Inflammatory macrophage treated with lipopolysaccharide for 4 hours (primary cell): ENCODE measurements at places on chromosomes 6 and 20.

DNA sequence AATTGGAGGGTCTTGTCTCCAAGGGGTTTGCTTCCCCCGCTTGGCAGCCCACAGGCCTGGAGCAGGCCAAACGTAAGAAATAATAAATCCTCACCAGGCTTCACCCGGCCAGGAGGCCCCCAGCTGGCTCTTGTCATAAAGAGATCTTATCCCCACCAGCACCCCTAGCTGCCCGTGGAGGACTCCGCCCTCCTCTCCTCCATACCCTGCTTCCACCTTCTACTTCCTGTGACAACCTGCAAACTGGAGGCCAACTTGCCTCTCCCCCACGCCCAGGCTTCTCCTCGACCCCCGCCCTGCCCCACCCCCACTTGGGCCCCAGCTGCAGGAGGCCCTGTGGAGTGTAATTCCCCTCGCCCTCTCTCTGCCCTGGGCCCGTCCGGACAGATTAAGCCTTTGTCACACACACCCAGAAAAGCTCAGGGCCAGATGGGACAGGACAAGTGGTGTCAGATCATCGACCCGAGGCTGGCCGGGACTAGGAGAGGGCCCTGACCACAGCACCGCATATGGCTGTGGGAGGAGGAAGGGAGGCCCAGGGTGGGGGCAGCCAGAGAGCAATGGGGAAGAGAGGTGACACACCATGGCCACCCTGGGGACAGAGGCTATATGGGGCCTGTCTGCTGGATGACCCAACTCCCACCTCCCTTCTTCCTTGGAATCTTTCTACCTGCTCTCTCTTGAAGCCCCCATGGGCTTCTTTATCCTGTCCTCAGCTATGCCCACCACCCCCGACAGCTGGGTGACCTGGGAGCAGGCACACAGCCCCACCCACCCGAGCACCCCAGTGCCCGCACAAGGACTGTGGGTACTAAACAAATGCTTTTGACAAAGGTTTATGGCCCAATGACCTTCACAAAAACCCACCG is 3.9 kb downstream of the NOL4L start:
- peak; percentile 70 for DNase-seq

- no peak for DNase-seq
These were observed 39.4 kb downstream of the FOXP4 start for GRCh38 chr6:41585605-41586004.

GRCh38 chr6:127878115-127878514 is 22.7 kb downstream of the THEMIS start:
- no peak for DNase-seq

DNA sequence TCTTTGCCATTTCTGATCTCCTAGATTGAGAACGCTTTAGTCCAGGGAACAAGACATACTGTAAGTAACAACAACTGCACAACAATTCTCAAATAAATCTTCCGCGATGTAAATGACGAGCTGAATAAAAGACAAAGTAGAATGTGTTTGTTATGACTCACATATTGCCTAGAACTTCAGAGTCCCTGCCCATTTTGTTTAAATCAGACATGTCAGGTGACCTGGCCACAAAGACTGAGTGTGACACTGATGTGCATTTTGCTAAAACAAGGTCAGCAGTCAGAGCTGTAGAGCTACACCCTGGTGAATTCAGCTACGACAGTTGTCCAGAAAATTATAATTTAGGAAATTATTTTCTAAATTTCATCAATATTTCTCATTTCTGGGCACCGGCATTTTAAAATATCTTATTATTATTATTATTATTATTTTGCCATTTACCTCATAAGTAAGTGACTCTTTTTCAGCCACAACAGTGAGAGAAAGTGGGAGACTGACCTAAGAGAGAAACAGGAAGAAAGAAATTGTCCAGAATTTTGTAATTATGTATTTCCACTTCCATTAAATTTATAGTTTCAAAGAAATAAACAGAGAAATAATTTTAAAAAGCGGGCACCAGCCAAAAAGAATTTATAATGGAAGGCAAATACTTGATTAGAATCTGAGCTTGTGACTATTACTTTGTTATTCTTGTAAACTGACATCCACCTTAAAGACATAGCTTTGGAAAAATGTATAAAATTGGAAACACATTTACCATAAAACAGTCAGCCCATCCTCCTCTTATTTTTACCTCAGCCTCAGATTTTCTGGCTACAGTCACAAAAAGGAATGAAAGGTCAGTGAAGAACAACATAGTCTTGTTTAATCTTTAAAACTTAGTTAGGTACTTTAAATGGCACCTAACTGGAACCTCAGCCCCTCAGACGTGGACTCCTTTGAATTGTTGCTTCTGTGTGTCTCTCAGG is 157.0 kb upstream of the CITED2 start:
- peak; percentile 75 for DNase-seq

GRCh38 chr6:168374541-168375071 is 55.0 kb upstream of the DACT2 start:
- no peak for DNase-seq

DNA sequence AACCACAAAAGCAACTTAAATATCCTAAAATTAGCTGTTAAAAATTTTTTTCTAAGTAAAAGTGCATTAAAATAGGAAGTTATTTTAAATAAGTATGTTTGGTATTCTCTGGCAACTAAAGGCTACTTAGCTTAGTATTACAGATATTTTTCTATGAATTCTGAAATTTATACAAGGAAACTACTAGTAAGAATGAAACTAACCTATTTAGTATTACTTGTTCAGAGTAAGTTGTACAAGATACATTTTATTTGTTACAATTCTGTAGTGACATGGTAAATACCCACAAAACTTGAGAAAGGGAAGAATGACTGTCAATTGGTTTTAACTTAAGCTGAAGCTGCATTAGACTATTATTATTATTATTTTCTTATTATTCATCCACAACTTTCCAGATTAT is 6.5 kb downstream of the PHIP start:
- DNase-seq = no peak

DNA sequence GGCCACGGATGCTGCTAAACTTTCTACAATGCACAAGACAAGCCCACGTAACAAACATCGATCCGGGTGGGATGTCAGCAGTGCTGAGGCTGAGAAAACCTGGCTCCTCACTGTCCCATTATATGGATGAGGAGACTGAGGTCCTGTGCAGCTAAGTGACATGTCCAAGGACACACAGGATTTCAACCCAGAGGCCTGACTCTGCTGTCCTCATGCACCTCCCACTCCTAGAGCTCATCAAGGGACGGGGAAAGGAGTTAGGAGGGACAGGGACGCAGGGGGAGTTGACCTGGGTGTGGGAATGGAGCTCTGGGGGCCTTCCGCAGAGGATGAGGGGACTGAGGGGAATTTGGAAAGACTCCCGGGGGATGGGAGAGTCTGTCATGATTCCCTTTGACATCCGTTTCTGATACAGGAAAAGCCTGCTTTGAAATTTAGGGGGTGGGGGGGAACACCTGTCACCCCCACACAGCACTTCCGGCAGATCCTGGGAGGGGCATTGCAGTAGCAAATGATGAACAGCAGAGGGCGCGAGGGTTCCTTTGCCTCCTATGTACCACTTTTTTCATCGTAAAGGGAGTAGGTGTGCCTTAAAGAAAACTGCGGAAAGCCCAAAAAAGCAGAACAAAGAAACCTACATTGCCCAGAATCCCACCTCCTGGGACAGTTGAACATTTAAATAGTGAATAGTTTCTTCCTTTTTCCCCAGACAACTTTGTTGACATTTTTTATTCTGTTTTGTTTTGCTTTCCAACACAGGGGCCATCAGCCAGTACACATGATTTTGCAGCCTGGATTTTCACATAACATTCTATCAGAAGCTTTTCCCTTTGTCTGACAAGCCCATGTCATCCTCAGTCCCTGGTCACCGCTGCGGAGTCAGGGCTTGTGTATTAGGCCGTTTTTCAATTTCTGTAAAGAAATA is 48.6 kb downstream of the SLC2A10 start:
- peak; percentile 43 for DNase-seq

DNA sequence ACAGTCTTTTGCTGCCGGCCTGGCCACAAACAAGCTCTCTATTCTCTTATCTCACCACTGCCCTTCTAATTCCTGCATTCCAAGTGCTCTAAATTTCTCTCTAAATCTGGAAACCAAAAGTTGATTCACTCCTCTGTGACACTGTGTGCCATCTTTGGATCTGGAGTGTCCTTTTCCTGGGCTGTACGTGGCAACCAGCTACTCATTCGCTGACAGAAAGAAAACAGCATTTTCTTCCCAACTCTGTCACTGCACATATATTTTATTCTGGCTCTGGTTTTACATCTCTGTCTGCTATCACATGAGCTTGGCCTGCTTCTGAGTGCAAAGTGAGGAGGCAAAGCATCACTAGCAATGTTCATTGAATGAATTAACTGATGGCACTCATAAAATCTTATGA is 397.2 kb upstream of the MAP3K7 start:
- no peak for DNase-seq

DNA sequence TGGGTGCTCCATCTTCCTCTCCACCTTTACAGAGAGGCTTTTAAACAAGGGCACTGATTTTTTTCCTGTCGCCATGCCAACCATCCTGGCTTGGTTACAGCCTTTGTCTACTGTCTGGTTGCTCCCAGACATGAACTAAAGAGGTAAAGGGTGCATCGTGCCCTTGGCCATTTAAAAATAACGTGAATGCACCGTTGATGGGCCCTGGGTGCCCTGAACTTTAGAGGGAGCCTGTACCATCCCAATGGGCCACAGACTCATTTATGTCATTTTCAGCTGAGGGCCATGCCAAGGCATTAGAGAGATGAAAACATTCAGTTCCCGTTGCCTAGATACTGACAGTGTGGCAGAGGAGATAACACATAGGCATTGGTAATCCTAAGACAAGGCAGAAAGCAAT is 23.3 kb downstream of the TMC2 start:
- no peak for DNase-seq

GRCh38 chr6:129251669-129252376 is 368.9 kb downstream of the LAMA2 start:
- DNase-seq = peak; percentile 36

DNA sequence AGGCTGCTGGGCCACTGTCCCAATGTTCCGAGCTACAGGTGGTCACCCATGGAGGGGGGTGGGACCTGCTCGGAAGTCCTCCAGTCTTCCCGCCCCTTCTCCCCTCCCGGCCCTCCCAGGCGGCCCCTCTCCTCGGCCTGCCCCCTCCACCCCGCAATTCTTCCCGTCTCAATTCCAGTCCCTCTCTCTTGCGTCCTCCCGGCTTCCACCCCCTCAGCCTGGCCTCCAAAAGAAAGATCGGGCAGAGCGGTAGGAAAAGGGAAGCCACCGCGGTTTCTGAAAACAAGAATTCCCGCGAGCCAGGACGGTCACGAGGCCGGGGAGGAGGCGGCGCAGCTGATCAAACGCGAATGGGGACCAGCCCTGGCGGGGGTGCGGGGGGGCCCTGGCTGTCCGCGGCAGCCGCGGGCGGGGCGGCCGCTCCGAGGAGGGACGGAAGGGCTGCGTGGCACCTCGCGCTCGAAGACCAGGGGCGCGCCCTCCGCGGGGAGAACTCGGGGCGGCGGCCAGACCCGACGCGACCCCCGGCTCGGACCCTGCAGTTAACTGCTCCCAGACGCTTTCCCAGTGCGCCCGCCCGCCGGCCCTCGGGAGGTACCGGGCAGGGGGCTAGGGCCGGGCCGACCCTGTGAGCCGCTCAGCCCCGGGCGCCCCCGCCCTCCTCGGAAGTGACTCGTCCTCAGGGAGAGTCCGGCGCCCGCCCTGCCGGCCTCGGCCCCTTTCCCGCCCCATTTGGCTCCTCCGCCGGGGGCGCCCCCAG is 1.0 kb downstream of the PXDC1 start:
- peak; percentile 88 for DNase-seq

DNA sequence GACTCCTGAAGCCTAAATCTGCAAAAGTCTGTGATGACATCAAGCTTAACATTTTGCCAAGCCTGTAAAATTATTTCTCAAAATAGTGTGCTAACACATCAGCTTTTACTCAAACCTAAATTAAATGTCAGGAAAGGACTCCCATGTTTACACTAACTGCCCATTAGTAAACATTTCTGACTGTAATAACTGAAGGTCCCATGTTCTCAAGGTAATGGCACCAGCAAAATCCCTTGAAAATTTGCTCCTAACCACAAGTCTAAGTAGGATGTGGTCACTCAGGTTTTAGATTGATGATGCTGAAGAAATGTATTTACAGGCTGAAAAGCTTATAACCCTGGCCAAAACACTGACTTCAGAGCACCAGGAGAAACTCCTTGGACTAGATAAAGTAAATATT is 33.0 kb downstream of the BACH2 start:
- no peak for DNase-seq

DNA sequence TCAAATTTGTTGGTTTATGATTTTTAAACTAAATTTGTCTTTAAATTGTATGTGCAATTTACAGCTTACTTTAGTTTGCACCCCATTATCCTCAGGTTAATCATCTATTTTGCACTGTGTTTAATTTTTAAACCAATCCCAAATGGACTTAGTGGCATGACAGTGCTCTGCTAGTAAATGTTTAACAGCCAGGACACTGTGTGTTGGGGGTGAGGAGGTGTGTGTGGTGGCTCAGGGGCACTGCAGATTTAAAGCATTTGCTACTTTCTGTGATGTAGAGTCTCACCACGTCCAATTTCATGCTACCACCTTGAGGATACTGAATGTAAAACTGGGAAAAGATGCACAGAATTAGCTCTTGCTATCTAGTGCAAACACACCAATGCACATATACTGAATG is 225.7 kb downstream of the HAO1 start:
- no peak for DNase-seq

DNA sequence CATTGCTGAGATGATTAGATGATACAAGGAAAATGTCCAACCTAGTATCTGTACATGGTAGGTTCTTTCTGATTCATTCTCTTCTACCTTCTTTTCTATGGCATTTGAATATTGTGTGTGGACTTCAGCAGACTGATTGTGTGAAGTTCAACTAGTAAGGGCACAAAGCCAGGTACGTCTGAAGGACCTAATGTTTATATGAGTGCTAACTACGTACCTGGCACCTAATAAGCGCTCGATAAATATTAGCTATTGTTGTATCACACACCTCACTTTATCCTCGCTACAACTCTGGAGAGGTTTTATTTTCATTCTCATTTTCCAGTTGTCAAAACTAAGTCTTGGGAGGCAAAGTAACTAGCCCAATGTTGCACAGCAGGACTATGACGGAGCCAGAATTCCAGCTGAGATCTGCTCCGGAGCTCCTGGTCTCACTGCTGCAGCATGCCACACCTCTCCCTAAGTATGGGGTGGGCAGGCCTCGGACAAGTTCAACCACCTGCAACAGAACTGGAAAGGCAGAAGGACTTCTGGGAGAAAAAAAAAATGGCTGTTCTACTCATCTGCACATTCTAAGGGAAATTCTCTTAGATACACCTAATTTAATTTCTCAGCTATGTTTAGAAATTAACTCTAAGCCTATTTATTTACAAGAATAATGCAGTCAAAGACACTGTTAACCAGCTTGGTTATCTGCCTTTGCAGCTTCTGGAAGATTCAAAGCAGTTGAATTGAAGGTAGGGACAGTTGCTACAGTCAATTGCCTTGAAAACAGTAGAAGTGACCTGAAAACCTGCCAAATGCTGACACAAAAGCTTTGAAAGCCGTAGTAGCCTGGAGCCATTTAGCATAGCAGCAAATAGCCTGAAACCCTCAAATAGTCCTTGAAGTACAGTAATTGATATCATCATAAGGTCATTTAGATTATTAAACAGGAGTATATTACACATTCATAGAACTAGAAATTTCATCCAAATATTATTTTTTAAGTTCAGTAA is 165.0 kb downstream of the PDE7B start:
- DNase-seq = no peak
